ENCODE measurements at places on chromosomes 4 and X.

- DNase-seq = no peak
Observed at GRCh38 chrX:129779086-129779672, 570 bp upstream of the SASH3 start.

- DNase-seq = no peak
Observed at GRCh38 chr4:95263960-95264359, 284.8 kb downstream of the UNC5C start.

DNA sequence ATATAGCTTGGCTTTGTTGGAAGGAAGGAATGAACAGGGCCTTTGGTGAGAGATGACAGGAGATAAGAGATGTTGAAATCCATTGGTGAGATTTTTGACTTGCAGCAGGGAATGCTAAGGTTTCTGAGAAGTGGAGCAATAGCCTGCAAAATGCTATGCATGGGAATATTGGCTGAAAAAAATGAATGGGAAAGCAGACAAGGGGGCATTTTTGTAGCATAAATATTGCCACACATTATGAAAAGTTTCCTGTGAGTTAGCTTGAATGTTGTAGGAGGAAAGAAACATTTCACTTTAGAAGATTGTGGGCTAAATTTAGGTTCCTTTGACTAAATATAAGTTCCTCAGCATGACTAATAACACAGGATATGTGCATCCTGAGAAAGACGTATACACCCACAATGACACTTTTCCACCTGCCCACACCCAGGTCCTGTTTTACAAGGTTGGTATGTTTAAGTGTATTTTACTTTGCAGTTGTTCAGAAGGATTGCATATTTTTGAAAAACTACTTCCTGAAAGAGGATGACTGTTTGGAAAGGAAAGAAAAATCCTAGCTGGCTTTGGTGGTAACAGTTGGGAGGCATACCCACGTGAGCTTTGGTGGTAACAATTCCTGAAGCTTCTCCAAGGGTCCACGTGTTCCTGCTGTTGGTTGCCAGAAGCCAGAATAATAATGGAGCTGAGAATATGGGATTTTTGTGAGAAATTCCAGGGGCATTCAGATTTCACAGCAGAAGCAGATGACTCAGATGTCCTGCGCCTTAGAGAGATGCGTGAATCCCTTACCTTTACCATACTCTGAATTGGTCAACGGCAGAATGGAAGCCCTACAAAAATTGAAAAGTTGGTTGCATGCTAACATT is 28.5 kb downstream of the PHEX start:
- DNase-seq = no peak

DNA sequence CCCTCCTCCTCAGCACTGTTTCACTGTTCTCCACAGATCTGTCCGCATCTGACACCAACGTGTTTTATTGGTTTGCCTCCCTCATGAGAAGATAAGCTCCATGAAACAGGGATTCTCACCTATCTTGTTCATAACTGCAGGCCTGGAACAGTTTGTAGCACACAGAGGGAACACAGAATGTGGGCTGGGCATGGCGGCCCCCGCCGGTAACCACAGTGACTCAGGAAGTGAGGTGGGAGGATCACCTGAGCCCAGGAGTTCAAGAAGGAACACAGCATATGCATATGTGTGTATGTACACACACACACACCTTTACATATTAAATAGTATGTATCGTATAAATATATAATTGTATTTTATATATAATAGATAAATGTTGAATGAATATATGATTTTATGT is 168.6 kb downstream of the AFAP1 start:
- no peak for DNase-seq

- DNase-seq = no peak
Observed at GRCh38 chr4:19346636-19347035, 905.1 kb upstream of the SLIT2 start.

DNA sequence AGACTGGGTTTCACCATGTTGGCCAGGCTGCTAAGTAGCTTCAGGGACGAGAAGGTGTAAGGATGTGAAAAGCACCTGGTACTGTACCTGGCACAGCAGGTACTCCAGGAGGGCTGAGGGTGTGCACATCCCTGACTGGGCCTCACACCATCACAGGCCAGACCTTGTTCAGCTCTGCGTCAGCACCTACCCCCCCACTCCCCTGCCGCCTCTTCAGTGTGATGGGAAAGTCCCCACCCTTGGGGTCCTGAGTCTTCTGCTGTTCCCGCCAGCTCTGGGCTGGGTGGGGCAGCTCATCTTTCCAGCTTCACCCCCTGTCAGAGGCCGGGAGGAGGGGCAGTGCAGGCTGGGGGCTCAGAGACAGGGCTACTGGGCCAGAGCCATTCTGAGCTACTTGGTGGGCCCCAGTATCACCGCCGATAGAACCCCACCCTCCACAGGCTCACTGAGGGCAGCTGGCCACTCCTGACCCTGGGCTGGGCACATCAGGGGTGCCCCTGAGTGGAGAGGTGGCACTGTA is 6.7 kb upstream of the SH3BP2 start:
- no peak for DNase-seq

DNA sequence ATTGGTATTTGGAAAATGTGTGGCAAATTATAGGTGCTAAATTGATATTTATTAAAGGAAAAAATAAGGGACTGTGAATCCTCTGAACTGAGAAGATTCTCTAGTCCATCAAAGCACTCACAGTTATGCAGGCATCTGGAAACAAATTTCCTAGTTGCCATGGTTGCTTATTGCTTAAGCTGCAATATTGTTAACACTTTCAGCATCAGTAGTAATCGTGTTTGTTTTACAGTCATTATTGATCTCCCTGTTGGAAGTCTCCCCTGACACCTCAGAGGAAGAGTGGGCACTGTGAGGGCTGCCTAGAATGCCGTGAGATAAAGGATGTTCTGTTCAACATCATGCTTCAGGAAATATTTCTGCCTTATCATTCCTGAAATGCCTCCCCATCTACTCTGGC is 2004.3 kb upstream of the ADGRL3 start:
- DNase-seq = no peak

GRCh38 chr4:179989975-179990374 is 2253.2 kb upstream of the TENM3 start:
- DNase-seq = no peak

DNA sequence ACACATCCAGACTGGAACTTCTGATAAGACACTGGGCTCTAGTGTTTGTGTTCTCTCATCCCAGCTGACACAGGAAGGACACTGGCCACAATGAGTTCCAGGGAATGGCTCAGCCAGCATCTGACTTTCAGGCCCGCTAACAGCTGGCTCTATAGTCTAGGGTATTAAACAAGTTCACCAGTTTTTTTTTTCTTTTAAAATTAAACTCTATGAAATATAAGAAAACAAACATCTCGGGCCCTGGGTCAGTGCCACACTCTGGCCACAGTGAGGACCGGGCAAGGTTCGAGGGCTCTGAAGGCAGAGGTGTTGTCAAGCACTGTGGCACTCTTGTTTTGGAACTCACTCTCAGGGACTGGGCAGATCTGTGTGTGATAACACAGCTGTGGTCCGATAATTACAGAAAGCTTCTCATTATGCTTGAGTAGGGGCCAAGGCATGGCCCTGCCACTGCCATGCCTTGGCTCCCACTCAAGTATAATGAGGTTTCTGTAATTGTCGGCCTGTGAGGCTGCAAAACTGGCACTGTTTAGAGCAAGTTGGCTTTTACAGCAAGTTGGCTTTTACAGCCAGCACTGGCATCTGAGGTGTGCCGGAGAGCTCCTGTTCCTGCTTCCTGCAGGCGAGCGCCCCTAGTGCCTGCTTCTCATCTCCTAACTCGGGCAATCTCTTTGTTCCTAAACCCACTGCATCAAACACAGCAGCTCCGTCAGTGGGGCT is 62.8 kb downstream of the PPP1R2C start:
- DNase-seq = peak; percentile 14

- peak; percentile 11 for DNase-seq
Observed at GRCh38 chrX:8738588-8739189, 6.8 kb upstream of the ANOS1 start.

GRCh38 chr4:2937146-2937857 is 25.9 kb downstream of the NOP14 start:
- DNase-seq = peak; percentile 91

- no peak for DNase-seq
Observed at GRCh38 chr4:76246025-76246424, 5.5 kb upstream of the FAM47E start.

Measured in HepG2 (cell line).